ENCODE measurements at places on chromosomes 12 and 14.

GRCh38 chr12:105539735-105540134, 209.2 kb downstream of the C12orf75 start:
- DNase-seq = no peak

GRCh38 chr14:102556098-102556677, 36.3 kb upstream of the RCOR1 start:
- DNase-seq = no peak

DNA sequence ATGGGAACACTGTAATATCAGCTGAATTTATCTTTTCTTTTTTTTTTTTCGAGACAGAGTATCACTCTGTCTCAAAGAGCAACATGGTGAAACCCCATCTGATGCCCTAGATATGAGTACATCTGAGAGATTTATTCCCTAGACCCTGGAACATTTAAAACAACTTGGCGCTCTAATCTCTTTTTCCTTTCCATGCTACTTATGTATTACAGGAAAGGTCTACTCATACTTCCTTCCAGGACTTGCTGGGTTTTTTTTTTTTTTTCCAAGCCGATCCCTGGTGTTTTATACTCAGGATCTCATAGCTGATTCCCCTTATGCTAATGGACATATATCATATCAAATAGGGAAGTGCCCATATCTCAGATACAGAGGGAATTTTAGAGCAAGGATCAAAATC, 83.1 kb downstream of the MAPKAPK5 start:
- no peak for DNase-seq

DNA sequence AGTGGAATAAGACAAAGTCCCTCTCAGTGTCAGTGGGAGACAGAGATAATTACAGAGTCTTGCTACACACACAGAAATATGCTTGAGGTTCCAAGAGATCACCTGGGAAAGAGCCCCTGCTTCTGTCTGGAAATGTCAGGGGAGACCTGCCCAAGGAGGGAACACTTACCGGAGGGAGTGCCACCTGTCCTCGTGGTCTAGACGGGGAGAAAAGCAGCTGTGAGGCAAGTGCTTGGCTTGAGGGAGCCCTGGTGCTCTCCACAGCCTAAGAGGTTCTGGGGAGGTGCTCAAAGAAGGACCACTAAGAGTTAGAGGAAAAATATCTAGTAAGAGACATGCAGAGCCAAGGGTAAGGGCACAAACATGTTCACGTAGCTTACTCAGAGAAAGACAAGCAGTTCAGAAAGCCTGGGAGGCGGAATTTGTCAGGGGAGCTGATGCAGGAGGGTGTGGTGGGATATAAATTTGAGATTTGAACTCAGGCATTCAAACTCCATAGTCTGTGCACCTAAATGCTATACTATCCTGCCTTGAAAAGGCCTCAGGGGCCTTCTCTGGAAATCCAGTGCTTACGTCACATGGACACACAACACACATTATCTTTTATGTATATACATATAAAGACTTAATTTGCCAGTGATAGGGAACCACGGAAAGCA, 38.2 kb upstream of the GNPNAT1 start:
- no peak for DNase-seq

GRCh38 chr12:31006416-31007152, 67.1 kb upstream of the DDX11 start:
- no peak for DNase-seq

DNA sequence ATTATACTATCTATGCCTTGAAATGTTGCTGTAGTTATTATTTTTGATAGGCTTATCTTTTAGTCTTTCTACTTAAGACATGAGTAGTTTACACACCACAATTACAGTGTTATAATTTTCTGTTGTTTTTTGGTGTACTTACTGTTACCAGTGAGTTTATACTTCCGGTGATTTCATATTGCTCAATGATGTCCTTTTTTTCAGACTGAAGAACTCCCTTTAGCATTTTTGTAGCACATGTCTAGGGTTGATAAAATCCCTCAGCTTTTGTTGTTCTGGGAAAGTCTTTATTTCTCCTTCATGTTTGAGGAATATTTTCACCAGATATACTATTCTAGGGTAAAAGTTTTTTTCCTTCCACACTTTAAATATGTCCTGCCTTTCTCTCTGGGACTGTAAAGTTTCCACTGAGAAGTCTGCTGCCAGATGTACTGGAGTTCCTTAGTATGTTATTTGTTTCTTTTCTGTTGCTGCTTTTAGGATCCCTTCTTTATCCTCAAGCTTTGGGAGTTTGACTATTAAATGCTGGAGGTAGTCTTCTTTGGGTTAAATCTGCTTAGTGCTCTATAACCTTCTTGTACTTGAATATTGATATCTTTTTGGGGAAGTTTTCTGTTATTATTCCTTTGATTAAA, 41.5 kb upstream of the FERMT2 start:
- DNase-seq = no peak

DNA sequence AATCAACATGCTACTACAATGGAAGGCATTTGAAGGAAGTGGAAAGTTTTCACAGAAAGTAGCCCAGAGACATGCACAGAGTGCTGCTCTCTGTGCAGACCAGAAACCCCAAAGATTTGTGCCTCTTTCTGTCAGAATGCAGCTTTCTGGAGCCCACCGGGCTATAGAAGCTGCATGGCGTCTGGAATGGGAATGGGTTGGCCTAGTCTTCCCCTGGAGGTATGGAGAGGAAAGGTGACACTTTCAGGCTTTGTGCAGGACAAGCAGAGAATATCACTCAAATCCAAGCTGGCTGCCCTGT, 21.3 kb upstream of the ZFP36L1 start:
- no peak for DNase-seq

DNA sequence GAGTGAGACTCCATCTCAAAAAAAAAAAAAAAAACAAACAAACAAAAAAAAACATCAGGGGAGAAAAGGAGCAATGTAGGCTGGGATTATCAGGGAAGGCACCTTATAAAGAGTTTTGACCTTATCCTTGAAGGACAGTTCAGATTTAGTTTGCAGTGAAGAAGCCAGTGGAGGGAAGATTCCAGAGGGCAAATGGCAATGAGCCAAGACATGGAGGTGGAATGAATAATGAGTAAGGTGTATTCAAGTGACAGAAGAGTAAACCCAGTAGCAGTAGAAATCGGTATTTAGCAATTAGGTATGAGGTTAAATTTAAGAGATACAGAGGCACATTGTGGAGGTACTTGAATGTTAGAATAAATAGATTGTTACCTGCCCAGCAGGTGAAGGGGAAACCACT, 2.2 kb upstream of the DUSP16 start:
- no peak for DNase-seq

DNA sequence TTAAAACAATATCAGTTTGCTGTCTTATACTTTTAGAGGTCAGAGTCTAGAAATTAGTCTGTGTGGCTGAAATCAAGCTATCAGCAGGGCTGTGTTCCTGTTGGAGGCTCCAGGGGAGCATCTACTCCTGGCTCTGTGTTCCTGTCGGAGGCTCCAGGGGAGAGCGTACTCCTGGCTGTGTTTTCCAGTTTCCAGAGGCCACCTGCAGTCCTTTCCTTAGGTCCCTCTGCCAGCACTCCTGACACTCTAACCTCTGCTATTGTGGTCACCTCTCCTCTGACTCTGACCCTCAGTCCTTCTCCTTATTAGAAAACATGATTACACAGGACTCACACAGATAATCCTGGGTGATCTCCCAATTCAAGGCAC, 1140.7 kb upstream of the TMEM132C start:
- DNase-seq = no peak

GRCh38 chr14:81028461-81028860, 73.0 kb downstream of the TSHR start:
- no peak for DNase-seq

- DNase-seq = no peak
These were observed 265.5 kb downstream of the ATP23 start for GRCh38 chr12:58206876-58207275.

- no peak for DNase-seq
These were observed 187.7 kb downstream of the PHETA1 start for GRCh38 chr12:111181143-111181726.

GRCh38 chr14:31926652-31927347, 150.3 kb upstream of the ARHGAP5 start:
- no peak for DNase-seq

- no peak for DNase-seq
These were observed 344.5 kb upstream of the SFSWAP start for GRCh38 chr12:131366261-131366871.

- DNase-seq = no peak
These were observed 7.2 kb downstream of the ALDH2 start for GRCh38 chr12:111773801-111774551.

DNA sequence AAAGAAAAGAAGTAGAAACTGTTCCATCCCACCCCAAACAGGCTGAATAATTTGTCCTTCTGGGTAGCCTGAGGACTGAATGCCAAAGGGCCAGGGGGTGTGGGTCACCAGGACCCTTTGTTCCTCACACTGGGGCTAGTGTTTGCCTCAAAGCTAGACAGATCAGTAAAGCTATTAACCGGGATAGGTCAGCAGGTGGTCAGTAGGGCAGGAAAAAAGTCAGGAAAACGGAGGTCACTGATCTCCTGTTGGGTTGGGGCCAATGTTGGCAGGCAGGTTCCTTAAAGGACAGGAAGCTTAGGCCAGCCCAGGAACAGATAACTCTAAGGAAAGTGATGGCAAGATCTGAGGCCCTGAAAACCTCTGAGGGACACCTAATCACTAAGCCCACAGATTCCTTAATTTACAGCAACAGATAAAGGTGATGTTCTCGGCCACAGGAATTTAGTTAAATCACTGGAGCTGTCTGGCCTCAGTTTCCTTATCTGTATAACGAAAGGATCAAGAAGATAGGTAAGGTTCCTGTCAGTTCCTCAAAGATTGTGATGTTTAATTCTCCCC, 22.7 kb upstream of the TMPO start:
- no peak for DNase-seq

DNA sequence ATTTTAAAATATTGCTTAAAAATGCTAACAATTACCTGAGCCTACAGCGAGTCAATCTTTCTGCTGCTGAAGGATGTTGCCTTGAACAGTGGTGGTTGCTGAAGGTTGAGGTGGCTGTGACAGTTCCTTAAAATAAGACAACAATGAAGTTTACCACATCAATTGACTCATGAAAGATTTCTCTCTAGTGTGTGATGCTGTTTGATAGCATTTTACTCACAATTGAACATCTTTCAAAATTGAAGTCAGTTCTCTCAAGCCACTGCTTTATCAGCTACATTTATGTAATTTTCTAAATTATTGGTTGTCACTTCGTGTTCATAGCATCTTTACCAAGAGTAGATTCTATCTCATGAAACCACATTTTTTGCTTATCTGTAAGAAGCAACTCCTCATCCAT, 20.3 kb downstream of the CMAS start:
- no peak for DNase-seq

- no peak for DNase-seq
These were observed 30.0 kb downstream of the SLC38A2 start for GRCh38 chr12:46342562-46343033.

DNA sequence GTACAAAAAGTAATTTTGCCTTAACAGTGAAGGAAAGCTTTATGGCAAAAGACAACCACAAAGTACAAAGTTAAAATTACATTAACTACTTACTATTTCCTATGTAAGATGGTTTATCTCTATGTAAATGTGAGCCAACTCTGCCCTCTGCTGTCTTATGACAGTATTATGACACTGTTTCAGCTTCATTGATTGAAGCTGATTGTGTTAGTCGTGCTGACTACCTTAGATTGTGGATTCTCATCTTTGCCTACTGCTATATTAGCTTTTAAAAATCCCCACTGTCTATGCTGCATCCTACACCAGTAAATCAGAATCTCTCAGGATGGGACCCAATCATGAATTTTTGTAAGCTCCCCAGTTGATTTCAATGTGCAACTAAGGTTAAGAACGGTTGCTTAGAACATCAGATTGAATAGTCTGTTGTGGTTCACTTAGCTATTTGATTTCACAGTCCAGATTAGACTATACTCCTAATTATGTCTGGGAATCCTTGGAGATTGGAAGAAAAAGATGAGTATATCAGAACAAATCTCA, 12.2 kb upstream of the SPTB start:
- peak; percentile 13 for DNase-seq

GRCh38 chr12:75774261-75775052, 257.1 kb downstream of the PHLDA1 start:
- no peak for DNase-seq

- no peak for DNase-seq
These were observed 197.1 kb downstream of the BTG1 start for GRCh38 chr12:91948504-91948903.

- DNase-seq = no peak
These were observed 382.3 kb downstream of the PCNX1 start for GRCh38 chr14:71289536-71289935.

DNA sequence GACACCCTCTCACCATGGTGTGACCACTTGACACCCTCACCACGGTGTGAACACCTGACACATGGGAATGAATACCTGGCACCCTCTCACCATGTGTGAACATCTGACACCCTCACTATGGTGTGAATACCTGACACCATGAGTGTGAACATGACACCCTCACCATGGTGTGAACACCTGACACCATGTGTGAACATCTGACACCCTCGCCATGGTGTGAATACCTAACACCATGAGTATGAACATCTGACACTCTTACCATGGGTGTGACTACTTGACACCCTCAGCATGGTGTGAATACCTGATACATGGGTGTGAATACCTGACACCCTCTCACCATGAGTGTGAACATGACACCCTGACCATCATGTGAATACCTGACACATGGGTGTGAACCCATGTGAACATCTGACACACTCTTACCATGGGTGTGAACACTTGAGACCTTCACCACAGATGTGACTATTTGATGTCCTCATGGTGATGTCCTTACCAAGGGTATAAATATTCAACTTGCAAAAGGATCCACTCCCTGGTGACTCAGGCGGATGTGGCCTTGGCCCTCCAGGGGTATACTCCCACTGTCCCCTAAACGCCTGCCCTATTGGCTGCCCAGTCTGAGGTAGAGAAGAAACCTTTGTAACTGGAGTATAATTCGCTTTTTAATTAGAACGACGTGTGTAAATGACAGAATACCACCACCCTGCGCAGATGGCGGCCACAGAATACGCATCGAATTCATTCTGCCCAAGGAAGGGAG, 29.1 kb downstream of the RFLNA start:
- DNase-seq = no peak

DNA sequence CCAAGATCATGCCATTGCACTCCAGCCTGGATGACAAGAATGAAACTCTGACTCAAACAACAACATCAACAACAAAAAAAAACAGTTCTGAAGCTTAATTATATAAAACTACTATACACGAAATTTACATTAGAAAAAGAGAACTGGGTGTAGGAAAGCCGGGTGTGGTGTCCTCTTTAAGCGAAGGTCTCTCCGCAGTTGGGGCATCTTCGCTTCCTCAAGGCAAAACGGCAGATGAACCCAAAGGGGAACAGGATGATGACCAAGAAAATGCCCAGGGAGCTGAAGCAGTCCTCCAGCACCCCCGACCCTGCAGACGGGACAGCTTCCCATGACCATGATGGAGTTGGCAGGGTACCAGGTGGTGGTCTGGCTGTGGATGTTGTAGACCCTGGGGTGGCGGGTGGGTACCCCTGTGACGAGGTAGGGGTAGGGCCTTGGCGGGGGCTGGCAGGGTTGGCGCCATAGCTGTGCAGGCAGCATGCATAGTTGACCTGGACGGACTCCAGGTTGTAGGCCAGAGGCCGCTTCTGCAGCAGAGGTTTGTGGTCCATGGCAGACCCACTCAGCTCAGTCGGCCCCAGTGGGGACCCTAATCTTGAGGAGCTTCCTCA, 18.2 kb upstream of the BCAT1 start:
- DNase-seq = no peak

Data from stimulated activated CD4-positive, alpha-beta T cell treated with anti-CD3 and anti-CD28 coated beads, Interleukin-2, amount 100 ng/mL, for 48 hours (primary cell).